ENCODE measurements at places on chromosomes 4 and X. TPM values are rescaled to one million over a fixed set of nuclear protein-coding genes. Genes with fewer than 3 reads are reported as not detected.

Gene NDST4
- total RNA-seq: not detected

Gene FANCB
- 0.74 TPM for total RNA-seq

Gene SERTM2
- not detected for total RNA-seq

Gene FBXW7
- total RNA-seq: 54.4 TPM

Gene GIMD1
- not detected for total RNA-seq

Gene PPA2
- 66.8 TPM for total RNA-seq

Gene ARMCX4
- total RNA-seq: 19.2 TPM

All from omental fat pad (tissue), 4 donors.